Stimulated activated CD4-positive, alpha-beta T cell treated with anti-CD3 and anti-CD28 coated beads, Interleukin-2, amount 100 ng/mL, for 48 hours (primary cell): ENCODE measurements at places on chromosomes 1 and 21.

- no peak for DNase-seq
These were observed 5.9 kb downstream of the NID1 start for GRCh38 chr1:236059011-236059410.

DNA sequence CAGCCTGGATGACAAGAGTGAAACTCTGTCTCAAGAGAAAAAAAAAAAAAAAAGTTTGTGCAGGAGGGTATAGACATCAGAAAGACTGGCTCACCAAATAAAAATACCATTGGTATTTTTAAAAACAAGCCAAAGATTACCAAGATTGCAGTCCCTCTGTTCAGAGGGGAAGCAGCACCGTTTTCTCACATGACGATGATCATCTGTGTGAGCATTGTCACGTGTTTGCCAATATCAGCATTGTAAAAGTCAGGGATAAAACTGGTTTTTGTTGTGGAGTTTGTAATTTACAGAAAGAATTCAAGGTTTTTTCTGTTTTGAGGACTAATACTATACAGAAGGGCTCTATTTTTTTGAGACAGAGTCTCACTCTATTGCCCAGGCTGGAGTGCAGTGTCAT lies 26.5 kb downstream of the ZNF362 start:
- DNase-seq, result no peak

- DNase-seq, result no peak
These were observed at the start of gene MLLT11 for GRCh38 chr1:151060007-151060656. Gene MLLT11, plus strand, starts transcription at chr1:151060397. Its CDS starts 6,828 bp downstream, at chr1:151067225.

DNA sequence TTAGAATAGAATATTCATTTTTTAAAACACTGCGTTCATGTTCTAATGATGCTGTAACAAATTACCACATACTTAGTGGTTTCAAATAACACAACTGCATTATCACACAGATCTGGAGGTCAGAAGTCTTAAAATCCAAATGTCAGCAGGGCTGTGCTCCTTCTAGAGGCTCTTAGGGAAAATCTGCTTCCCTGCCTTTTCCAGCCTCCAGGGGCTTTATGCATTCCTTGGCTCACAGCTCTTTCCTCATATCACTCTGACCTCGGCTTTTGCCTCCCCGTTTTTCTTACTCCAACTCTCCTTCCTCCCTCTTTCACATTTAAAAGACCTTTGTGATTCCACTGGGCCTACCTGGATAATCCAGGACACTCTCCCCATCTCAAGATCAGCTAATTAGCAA lies 18.6 kb upstream of the FMN2 start:
- DNase-seq, result no peak

DNA sequence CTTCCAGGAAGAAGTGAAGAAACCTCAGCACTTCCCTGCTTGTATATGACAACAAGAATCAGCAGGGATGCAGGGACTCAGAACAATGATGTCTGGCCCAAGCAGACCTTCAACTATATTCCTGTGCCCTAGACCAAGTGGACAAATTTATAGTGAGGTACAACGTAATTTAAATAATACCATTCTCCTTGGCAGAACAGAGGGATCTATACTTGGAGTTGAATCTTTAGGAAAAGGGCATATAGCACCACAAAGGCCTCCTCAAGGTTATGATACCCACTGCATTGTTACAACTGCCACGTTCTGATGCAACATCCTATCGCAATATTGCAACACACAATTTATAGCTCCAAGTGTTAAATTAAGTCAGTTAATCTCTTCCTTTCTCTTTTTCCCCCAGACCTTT lies 29.1 kb upstream of the GFI1 start:
- no peak for DNase-seq
